ENCODE measurements at places on chromosomes 7 and 10.
A peak's percentile ranks its signal among the peaks of the same experiment; 100 is the strongest.

DNA sequence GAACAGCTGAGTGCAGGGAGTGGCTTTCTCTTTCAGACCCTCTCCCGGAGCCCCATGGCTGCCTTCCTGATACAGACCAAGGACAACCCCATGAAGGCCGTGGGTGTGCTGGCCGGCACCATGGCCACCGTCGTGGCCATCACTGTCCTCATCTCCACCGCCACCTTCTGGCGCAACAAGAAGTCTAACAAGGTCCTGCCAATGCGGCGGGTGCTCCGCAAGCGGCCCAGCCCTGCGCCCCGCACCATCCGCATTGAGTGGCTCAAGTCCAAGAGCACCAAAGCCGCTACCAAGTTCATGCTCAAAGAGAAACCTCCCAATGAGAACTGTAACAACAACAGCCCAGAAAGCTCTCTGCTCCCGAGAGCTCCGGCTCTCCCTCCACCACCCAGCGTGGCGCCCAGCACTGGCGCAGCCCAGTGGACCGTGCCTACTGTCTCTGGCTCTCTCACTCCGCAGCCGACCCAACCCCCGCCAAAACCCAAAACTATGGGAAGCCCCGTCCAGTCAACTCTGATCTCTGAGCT lies 11.2 kb downstream of the LRIT2 start:
- DNase-seq, result no peak

DNA sequence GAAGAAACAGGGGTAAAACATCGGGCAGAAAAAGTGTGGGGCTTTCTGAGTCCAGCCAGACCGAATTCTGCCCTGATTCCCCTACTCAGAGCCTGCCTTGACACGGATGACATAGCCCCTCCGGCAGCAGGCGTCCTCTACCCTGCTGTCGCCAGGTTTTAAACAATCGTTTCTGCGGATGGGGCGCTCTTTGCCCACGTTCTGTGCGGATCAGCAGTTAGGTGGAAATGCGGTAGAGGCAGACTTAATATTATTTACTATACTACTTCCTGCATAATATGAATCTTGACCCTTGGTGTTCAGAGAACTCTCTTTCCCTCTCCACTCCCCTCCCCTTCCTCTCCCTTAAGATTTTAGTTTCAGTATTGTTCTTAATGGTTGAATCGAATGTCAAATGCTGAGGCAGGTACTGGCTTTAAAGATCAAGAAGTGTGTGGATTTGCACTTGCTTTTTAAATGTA lies 2.4 kb downstream of the GATA3 start:
- DNase-seq, result no peak

DNA sequence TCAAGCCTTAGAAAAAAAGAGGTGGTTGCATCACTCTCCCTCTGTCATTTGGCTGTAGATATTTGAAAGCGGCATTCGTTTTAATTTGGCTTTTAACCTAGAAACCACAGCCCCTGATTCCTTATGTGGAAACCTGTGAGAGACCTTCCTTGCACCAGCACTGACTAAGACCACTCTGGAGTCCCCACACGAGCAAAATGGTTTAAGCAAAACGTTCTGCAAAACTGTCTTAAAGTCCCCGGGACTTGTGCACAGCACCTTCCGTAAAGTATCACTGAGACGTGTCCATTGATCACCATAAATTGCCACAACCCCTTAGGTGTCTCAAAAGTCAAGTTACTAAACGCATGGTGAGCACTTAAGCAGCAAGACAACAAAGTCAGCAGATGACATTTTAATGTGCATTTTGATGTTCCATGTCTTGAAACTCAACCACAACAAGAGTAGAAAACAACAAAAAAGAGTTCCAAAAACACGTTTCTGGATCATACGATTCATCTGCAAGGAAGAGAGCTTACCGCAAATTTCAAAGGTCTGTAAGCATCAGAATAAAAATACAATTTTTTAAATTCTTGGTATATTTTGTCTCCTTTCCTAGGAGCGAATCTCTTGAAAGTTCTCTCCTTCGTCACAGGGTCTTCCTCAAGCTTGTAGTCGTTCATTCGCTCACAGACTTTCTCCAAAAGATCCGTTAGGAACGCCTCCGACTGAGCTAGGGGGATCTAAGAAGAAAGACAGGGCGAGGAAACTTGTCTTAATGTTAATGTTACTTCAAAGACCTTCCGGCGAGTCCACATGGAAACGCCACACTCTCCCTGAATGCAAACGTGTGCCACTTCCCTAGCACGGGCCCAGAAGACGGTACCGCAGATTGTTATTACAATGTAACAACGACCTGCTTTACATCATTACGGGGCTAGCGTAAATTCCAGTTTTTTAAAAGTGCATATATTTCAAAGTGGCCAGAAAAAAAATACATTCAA lies 37.7 kb downstream of the CNPY1 start:
- DNase-seq, result no peak

DNA sequence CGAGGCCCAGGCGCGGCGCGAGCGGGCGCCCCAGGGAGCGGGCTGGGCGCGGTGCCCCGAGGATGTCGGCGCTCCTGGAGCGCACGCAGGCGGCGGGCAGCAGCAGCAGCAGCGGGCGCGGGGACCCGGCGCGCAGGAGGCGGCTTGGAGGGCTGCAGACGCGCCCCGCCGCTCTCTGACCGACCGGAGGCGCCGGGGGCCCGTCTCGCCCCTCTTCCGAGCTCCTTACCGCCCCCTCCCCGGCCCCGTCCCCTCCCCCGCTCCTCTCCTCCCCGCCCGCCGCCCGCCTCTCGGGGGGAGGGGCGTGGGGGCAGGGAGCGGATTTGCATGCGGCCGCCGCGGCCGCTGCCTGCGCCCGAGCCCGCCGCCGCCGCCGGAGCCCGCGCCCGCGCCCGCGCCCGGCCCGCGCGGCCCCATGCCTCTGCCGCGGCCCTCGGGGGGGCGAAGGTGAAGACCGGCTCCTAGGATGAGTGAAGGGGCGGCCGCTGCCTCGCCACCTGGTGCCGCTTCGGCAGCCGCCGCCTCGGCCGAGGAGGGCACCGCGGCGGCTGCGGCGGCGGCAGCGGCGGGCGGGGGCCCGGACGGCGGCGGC lies at the start of gene NRG3:
Gene NRG3 (plus strand): TSS at position 320 of the 592 bp plus-strand sequence.
- peak; percentile 25 for DNase-seq

GRCh38 chr7:29337546-29338116 lies 143.1 kb downstream of the CHN2 start:
- DNase-seq, result no peak

- no peak for DNase-seq
Measured at GRCh38 chr10:128877936-128878335, 589.1 kb upstream of the MGMT start.

GRCh38 chr10:52633266-52633665 lies 139.3 kb downstream of the MBL2 start:
- no peak for DNase-seq

- DNase-seq, result no peak
Measured at GRCh38 chr7:14381936-14382335, 392.5 kb upstream of the ETV1 start.

DNA sequence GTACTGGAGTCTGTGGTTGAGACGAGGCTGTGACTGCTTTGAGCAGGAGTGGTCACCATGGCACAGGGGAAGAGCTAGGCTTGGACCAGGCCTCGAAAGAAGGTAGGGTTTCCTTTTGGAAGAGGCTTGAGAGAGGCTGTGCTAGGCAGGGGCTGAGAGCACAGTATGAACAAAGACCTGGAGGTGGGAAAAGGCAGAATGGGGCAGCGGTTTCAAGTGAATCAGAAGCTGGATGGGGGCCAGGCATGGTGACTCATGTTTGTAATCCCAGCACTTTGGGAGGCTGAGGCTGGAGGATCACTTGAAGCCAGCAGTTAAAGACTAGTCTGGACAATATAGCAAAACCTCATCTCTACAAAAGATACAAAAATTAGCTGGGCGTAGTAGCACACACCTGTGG lies 65.9 kb downstream of the CLIP2 start:
- DNase-seq, result no peak

DNA sequence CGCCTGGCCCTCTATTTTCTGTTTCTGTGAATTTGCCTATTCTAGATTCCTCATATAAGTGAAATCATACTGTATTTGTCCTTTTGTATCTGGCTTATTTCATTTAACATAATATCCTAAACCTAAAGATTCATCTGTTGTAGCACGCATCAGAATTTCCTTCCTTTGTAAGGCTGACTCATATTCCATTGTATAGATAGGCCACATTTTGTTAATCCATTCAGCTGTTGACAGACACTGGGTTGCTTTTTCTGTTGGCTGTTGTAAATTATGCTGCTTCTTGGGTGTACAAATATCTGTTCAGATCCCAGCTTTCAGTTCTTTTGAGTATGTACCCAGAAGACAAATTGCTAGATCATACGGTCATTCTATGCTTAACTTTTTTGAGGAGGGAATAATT lies 28.8 kb upstream of the CUL1 start:
- DNase-seq, result no peak

- DNase-seq, result no peak
Measured at GRCh38 chr7:116152276-116152675, 58.1 kb upstream of the TES start.

DNA sequence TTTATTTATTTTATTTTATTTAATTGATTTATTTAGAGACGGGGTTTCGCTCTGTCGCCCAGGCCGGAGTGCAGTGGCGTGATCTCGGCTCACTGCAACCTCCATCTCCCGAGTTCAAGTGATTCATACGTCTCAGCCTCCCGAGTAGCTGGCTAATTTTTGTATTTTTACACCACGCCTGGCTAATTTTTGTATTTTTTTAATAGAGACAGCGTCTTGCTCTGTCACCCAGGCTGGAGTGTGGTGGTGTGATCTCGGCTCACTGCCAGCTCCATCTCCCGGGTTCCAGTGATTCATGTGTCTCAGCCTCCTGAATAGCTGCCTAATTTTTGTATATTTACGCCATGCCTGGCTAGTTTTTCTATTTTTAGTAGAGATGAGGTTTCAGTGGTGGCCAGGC lies 34.2 kb downstream of the AP5Z1 start:
- no peak for DNase-seq

DNA sequence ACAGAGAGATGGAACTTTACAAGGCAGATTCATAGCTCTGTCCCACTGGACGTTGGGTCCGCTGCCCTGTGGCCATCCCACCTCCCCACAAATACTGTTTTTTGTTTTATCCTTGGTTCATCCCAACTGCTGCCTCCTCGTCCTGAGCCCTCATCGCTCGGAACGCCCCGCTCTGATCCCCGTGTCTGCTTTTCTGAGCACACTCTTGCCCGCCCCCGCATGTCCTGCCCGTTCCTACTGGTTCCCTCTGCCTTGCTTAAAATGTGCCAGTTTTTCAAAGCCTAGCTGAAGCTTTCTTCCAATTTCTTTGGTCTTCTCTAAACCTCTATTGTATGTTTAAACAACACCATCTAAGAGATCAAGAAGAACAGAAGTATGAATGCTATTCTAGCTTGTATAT lies 19.4 kb downstream of the RNF32 start:
- DNase-seq, result no peak

DNA sequence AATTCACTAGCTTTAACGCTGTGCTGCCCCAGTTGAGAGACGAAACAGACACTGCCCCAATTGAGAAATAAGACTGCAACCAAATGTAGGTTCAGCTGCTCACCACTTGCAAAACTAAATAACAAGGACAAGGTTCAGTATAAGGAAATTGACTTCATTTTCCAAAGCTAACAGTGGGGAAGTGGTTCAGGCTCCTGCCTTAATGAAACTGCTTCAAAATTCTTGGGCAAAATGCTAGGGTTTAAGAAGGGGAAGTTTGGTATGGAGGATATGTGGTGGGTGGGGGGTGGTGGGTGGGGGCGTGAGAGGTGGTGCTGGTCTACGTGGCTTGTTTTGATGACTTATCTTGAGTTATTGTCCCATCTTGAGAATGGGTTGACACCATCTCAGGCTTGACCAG lies 21.8 kb downstream of the MRPL32 start:
- no peak for DNase-seq

GRCh38 chr7:95440394-95441038 lies 5.7 kb upstream of the PON2 start:
- no peak for DNase-seq

GRCh38 chr10:24035761-24036160 lies 173.2 kb upstream of the KIAA1217 start:
- DNase-seq, result no peak

DNA sequence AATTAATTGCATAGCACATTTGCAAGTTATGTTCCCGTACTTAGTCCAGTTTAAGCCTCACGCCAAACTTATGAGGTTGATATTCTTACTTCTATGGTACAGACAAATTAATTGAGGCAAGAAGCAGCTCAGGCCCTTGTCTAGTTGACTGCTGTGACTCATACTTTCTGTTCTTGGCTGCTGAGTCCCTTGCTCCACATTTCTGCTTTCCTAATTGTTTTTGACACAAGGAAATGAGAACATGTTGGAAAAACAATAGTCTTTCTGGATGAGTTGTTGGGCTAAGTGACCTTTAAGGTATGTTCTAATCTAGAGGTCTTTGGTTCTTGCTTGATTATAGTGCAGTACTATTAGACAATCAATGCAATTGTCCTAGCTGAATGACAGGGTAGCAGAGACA lies 331.8 kb downstream of the NRG3 start:
- no peak for DNase-seq

DNA sequence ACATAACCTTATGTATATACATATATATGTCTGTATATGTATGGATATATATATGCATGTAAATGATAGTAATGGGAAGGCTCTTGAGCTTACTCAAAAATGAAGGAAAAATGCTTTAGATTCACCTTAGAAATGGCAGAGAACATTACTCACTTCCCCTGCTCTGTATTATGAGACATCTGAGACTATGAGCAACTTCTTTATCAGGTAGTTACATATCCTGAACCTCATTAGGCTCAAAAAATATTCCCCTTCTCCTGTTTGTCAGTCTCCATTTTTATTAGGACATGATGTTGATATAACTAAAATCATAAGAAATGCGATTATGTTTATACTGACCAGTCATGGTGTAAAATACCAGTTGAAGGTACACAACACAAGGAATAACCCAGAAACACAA lies 800.1 kb upstream of the ZWINT start:
- no peak for DNase-seq

DNA sequence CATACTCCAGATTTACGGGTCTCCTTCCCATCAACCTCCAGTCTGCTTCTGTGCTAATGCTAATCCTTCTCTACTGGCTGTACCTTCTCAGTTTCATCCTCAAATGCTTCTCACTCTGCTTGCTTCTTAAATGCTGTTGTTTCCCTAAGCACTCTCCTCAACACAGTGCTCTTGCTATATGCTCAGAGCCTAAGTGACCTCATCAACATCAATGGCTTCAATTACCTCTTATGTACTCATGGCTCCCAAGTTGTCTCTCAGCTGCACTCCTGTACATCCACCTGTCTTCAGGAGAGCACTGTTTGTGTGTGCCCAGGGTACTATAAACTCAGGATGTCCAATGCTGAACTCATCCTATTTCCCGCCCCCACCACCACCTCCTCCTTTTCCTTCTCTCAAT lies 22.5 kb downstream of the ELAPOR2 start:
- no peak for DNase-seq

DNA sequence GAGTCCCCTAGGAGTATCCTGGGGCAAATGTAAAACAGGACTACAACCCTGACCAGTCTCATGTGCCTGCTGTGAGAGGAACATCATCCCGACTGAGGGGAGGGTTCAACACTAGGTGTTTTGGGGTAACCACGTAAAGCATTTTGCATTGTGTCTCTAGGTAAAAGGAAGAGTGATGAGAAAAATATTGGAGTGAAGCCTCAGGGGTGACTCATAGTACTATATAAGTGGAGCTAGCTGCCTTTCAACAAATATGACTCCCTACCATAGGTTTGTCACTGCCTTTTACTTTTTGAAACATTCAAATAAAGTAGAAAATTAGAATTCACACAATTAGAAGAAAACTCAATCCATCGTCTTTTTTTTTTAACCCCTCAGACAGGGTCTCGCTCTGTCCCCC lies 2.6 kb upstream of the CAMK2G start:
- DNase-seq, result no peak

- no peak for DNase-seq
Measured at GRCh38 chr7:98840722-98841121, 29.1 kb downstream of the TMEM130 start.

GRCh38 chr7:20529260-20529659 lies 86.2 kb upstream of the ABCB5 start:
- DNase-seq, result no peak

Data from midbrain (tissue), 1 donor.